Stimulated activated CD4-positive, alpha-beta T cell treated with anti-CD3 and anti-CD28 coated beads, Interleukin-4, amount 100 ng/mL, for 4 hours (primary cell): ENCODE measurements at places on chromosomes 7 and 10.

GRCh38 chr10:64091897-64092296 is 570.7 kb downstream of the REEP3 start:
- DNase-seq = no peak

- DNase-seq = no peak
These were observed 4.8 kb upstream of the CYP3A43 start for GRCh38 chr7:99822731-99823718.

GRCh38 chr10:72417971-72418370 is 63.3 kb upstream of the DNAJB12 start:
- no peak for DNase-seq

DNA sequence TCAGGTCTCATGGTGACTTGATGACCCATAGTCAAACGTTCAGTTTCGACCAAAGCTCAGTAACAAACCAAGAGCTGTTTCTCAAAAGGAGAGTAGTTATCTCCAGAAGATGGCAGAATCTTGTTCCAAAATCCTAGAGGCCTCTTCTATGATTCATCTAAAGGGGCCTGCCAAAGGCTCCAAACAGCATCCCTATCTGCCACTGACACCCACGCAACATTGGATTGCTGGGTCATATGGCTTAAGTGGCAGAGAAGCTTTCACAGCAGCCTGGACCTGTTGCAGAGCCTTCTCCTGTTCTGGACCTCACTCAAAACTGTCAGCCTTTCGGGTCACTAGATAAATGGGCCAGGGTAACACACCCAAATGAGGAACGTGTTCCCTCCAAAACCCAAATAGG is 54.0 kb upstream of the LRRC18 start:
- no peak for DNase-seq

- no peak for DNase-seq
These were observed 146.3 kb downstream of the SKIDA1 start for GRCh38 chr10:21379143-21379542.

DNA sequence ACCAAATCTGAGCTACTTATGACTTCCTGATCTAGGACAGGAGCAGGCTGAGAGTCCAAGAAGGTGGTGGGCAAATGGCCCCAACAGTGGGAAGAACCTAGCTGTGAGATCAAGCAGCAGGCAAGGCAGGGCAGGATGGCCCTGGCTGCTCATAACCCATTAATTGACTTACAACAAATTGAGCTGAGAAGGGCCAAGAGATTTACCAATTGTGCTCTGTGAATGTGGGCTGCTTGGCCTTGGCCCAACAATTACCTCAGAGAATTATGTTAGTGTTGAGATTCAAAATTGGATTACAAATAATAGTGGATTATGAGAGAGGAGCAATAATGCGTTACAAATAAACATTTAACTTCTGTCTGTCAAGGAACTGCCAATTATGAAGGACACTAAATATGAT is 956.5 kb downstream of the KCNMA1 start:
- no peak for DNase-seq

DNA sequence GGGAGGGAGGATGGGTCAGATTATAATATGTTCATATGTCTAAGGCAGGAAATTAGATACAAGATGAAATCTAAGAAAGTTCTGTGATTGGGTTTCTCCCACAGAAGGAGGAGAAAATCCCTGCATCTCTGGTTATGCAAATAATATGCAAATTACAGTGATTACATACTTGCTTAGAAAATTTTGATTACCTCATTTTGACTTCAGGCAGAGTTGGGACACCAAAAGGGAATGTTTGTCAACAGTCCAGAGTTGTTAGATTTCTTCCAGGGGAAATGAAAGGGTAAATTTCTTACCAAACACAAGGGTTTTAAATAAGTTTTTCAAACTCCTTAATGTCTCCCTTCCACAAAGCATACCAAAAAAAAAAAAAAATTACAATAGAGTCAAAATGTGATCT is 101.4 kb upstream of the STEAP1B start:
- DNase-seq = no peak

DNA sequence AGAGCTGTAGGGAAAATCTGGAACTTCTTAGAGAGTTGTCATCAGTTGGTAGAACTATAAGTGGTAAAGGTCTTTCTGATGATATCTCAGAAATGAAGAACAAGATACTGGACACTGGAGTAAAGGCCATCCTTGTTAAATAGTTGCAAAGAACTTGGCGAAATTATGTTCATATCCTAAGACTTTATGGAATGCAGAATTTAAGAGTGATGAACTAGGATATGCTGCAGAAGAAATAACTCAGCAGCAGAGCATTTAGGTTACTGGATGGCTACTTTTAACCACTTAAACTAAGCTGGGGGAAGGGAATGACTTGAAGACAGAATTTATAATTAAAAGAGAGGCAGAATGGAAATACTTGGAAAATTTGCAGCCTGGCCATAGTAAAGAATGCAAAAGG is 23.7 kb downstream of the PTEN start:
- DNase-seq = no peak

DNA sequence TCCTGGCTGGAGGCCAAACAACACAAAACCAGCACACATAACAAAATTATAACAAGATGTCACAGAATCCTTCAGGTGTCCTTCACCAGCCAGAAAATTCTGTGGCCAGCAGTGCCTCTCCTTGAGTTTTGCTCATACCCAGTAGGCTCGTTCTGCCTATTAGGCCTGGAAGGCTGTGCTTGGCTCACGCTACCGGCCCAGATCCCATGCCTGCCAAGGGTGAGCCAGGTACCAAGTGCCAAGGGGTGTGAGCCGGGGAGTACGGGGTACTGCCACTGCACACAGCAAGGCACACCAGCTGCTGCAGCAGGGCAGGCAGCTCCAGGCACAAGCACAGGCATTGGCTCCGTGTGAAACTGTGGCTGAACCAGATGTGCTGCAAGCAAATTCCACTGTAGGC is 1562.0 kb downstream of the REEP3 start:
- no peak for DNase-seq

- no peak for DNase-seq
These were observed 34.2 kb downstream of the HK1 start for GRCh38 chr10:69312528-69312927.

GRCh38 chr10:71762324-71762723 is 11.0 kb downstream of the VSIR start:
- no peak for DNase-seq

GRCh38 chr7:91266067-91266688 is 1.9 kb downstream of the FZD1 start:
- DNase-seq = no peak

DNA sequence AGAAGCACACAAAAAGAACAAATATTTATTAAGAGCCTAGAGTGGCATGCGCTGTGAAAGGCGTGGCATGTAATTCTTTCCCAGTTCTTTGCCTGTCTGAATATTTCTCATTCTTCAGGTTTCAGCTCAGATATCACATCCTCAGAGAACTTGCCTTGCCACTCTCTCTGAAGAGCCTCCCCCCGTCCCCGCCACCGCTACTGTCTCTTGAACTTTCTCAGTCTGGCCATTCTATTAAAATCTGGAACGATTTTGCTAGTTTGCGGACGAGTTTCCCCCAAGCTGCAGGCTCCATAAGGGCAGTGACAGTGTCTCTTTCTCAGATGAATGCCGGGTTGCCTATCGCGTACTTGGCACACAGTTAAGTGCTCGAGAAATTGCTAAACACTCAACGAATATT is 787 bp upstream of the PLEKHA1 start:
- DNase-seq = no peak

DNA sequence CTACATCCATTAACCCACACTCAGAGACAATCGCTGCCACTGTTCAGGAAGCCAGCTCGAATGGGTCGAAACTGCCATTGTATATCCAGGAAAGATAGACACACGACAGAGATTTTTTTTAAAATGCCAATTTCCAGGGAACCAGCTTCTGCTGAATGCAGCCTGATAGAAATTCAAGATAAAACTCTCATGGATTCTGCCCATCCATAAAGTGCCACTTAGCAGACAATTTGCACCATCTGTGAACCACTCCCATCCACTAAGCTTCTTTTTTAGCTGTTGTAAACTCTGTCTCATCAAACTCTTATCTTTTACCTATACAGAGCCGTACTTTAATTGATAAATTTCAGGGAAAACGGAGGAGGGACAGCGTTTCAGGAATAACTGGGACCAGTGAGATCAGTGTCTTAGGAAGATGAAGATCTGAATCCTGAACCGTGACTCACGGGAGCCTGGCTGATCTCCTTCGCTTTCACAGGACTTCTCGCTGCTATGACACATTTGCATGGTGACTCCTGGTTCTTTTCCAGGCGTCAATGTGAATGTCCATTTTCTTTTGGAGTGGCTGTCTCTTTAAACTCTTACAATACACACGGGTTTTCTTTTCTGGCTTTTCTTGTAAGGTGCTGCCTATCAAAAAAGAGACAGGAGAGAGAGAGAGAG is 103.4 kb downstream of the FAM204A start:
- no peak for DNase-seq

- no peak for DNase-seq
These were observed 52.2 kb downstream of the ASB13 start for GRCh38 chr10:5614155-5614721.
